Stimulated activated CD8-positive, alpha-beta memory T cell treated with anti-CD3 and anti-CD28 coated beads, Interleukin-15, amount 100 ng/mL, for 4 hours (primary cell): ENCODE measurements at places on chromosomes 7 and 10.

DNA sequence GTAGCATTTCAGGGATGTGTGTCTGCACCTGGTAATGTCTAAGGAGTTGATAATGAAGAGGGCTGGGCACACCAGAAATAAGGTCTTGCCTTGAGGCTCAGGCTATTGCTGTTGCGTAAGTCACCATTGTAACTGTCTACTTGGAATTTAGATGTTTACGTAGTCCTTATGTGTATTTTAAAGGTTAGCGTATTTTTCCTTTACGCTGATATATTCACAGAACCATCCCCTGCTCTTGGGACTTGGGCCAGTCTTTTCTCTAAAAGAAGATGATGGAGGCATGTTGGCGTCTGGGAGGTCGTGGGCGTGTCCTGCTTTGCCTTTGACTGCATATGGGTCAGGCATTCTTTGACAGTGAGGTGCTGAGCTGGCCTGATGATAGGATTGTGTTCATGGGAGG, 14.7 kb downstream of the WDR37 start:
- DNase-seq = no peak

- DNase-seq = no peak
Measured at GRCh38 chr10:11110539-11110938, 92.9 kb downstream of the CELF2 start.

GRCh38 chr10:55820478-55820877, 540.6 kb downstream of the ZWINT start:
- no peak for DNase-seq

- DNase-seq = no peak
Measured at GRCh38 chr10:132187430-132188138, 836 bp downstream of the DPYSL4 start.

GRCh38 chr7:77246026-77246640, 46.5 kb upstream of the FGL2 start:
- DNase-seq = no peak

DNA sequence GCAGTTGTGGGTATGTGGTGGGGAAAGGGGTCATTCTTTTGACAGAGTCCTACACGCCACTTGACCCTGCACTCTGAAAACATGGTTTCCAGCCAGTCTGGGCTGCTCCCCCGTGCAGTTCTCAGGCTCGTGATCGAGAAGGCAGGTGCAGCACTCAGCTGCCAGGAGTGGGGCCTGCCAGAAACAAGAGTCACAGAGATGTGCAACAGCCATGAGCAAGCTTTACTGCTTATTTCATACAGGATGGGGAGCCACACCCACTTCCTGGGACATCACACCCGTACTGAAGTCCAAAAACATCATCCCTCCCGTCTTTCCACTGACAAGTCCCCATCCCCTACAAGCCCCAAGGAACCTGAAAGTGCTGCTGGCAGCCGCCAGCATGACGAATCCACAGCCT, 9.3 kb downstream of the ATG9B start:
- no peak for DNase-seq

- DNase-seq = no peak
Measured at GRCh38 chr10:87782721-87783120, 35.3 kb downstream of the ATAD1 start.

DNA sequence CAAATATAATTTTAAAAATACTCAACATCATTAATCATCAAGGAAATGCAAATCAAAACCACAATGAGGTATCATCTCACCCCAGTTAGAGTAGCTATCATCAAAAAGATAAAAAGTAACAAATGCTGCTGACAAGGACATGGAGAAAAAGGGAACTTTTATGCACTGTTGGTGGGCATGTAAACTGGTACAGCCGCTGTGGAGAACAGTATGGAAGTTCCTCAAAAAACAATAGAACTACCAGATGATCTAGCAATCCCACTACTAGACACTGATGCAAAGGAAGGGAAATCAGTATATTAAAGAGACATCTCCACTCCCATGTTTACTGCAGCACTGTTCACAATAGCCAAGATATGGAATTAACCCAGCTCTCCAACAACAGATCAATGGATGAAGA, 384.5 kb downstream of the PLXDC2 start:
- no peak for DNase-seq

DNA sequence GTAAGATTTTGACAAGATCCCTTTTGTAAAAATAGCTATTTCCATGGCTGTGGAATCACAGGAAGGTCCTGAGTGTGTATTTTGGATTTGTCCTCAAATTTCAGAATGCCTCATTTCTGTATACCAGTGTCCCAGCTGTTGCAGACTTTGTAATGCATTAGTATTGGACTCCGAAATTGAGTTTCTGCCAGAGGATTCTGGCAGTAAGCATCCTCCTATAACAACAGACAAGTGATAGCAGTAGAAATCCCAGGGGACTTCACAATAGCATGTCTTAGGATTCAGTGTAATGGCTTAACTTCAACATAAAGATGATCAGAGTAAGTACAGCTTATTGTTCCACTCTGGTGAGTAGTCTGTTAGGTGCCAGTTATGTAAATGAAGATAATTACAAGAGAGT, 104.6 kb downstream of the FOXP2 start:
- no peak for DNase-seq
